ENCODE measurements at places on chromosomes 2 and 18.

- DNase-seq: no peak
These were observed 101.1 kb downstream of the CTIF start for GRCh38 chr18:48639772-48640432.

GRCh38 chr2:11778416-11778815 is 32.0 kb downstream of the LPIN1 start:
- no peak for DNase-seq

- DNase-seq: no peak
These were observed 153.2 kb upstream of the MAPRE2 start for GRCh38 chr18:34887881-34888580.

DNA sequence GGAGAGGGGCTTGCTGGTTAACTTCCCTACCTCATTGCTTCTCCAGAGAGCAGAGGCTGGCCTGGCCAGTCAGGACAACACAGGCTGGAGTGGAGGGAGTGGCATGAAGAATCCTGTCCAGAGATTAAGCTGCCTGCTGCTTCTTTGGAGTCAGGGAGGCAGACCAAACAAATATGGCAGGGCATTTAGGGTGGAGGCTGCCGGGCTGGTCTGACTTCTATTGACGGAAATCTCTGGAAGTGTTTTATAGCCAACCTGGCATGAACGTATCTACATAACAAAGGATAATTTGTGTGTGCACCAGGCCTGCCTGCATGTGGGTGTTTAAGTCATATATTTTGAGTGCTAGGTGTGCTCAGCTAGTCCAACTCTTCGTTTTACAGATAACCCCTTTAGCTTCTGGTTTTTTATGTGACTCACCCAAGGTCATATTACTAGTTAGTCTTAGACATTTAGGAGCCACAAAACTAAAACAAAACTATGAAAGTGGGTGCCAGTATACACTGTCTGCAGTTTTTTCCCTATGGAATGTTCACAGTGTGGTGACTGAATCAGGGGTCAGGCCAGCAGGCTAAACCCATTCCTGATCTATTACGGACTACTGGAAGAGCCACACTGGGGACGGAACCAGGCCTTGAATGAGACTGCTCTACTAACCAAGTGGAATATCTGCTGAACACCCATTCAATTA is 5.5 kb downstream of the NPC1 start:
- DNase-seq: no peak

GRCh38 chr2:71779774-71780105 is 326.4 kb downstream of the DYSF start:
- no peak for DNase-seq

DNA sequence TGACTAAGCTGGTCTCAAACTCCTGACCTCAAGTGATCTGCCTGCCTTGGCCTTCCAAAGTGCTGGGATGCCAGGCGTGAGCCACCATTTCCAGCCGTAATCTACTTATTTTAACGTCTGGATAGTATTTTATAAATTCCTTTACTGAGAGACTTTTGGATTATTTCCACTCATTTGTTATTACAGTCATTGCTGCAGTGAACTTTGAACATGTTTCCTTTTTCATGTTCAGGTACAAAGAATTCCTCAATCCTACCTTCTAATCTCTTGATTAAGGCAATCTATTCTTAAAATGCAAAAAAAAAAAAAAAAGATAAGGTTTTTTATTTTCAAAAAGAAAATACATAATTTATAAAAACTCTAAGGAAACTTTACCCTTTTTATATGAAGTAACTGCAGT is 78.6 kb downstream of the PDK1 start:
- DNase-seq: no peak

DNA sequence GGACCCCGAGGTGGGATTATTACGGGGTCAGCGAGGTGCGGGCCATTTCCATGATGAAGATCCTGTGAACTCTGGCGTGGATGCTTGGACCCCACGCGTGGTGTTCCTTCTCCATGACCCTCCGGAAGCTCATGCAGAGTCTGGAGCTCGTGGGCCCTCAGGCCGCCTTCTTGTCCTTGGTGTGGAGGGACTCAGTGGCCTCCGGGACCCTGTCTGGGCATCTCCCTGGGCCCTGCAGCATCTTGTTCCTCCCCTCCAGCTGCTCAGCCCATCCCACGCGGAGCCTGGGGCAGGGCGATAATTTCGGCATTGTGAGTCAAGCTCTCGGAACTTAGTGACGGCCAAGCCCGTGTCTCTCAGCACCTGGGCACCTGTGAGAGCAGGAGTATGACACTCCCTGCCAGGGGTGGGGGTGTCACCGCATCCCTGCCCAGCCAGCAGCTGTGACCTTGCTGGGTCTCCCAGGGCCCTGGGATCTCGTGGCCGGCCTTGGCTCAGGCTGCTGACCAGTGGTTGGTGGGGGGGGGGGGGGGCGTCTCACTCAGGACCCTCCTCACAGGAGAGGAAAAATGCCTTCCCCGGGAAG is 24.6 kb downstream of the RTP5 start:
- no peak for DNase-seq

GRCh38 chr2:63364866-63365265 is 223.4 kb downstream of the WDPCP start:
- no peak for DNase-seq

- DNase-seq: no peak
These were observed 3.9 kb downstream of the WNT10A start for GRCh38 chr2:218884519-218884918.

GRCh38 chr2:143261986-143262385 is 132.8 kb downstream of the ARHGAP15 start:
- no peak for DNase-seq

All from T-helper 17 cell (primary cell).